ENCODE measurements at places on chromosomes 2 and 18. TPM values are rescaled to one million over a fixed set of nuclear protein-coding genes. Genes with fewer than 3 reads are reported as not detected.

LCT gene
- polyA plus RNA-seq: not detected

MGAT4A gene
- polyA plus RNA-seq: 143 TPM

PLGLB2 gene
- 0.97 TPM for polyA plus RNA-seq

C2orf78 gene
- not detected for polyA plus RNA-seq

DNA sequence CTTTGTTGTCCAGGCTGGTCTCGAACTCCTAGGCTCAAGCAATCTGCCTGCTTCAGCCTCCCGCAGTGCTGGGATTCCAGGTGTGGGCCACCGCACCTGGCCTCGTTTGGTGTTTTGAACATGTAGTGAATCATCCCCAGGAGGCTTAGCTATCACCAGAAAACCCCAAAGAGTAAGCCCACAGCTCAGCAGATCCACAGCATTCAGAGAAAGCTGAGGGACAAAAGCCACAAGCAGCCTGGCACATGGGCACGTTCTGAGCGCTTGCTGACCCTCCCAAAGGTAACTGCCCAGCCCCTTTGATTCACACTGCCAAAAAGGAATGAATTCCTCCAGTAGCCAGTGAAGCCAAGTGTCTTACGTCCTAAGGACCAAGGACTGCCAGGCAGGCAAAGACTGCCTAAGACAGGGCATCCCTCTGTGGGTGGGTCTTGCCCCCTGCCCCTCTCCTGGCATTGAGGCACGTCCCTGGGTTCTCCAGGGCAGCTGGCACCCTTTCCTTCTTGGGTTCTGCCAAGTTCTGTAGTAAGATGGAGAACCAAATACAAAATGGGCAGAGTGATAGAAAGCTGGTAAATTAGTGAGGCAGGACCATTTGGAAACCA lies 31.7 kb downstream of the MBP start:
- H3K36me3 ChIP-seq: peaks cover 29% of the 10 kb centered on the region
- H3K27me3 ChIP-seq: no peaks in the 10 kb centered on the region
- H3K4me3 ChIP-seq: peak overlapping the region; percentile 66
- DNase-seq: peak; percentile 19
- peaks cover 90% of the 10 kb centered on the region for H3K4me1 ChIP-seq
- H3K27ac ChIP-seq: peak overlapping the region; percentile 86

GRCh38 chr2:64114063-64114911 lies 29.9 kb downstream of the PELI1 start:
- H3K4me3 ChIP-seq: peak overlapping the region; percentile 78
- DNase-seq: peak; percentile 60
- H3K36me3 ChIP-seq: no peaks in the 10 kb centered on the region
- H3K4me1 ChIP-seq: peaks cover 69% of the 10 kb centered on the region
- H3K27ac ChIP-seq: peak overlapping the region; percentile 59

DNA sequence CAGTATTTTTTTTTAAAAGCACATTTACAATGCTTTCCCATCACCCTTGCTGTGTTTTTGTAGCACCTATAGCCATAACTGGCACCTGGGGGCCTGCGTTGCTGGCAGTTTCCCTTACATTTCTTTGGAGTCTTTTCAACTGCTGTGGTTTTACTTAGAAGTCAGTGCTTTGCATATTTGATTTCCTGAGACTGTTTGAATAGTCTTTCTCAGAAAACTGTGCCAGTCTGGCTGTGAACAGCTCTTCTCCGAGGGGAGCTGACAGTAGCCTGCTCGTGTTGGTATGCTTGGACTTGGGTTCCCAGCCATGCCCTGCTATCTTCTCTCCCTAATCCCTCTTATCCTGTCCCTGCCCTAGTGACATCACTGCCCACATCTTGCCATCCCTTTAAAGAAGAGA lies 81.5 kb downstream of the DPP4 start:
- peak overlapping the region; percentile 84 for H3K4me3 ChIP-seq
- DNase-seq: peak; percentile 96
- H3K4me1 ChIP-seq: peaks cover 46% of the 10 kb centered on the region
- no peaks in the 10 kb centered on the region for H3K27me3 ChIP-seq

GRCh38 chr2:10169581-10169980 lies 47.0 kb downstream of the RRM2 start:
- H3K36me3 ChIP-seq: no peaks in the 10 kb centered on the region
- H3K4me1 ChIP-seq: no peaks in the 10 kb centered on the region
- no peak overlapping the region for H3K4me3 ChIP-seq
- H3K27me3 ChIP-seq: no peaks in the 10 kb centered on the region
- no peak overlapping the region for H3K27ac ChIP-seq
- DNase-seq: no peak

- H3K27me3 ChIP-seq: no peaks in the 10 kb centered on the region
- no peak for DNase-seq
- H3K27ac ChIP-seq: no peak overlapping the region
Measured at GRCh38 chr2:235262750-235263149, 231.1 kb upstream of the AGAP1 start.
